ENCODE measurements at places on chromosomes 16 and 17.

DNA sequence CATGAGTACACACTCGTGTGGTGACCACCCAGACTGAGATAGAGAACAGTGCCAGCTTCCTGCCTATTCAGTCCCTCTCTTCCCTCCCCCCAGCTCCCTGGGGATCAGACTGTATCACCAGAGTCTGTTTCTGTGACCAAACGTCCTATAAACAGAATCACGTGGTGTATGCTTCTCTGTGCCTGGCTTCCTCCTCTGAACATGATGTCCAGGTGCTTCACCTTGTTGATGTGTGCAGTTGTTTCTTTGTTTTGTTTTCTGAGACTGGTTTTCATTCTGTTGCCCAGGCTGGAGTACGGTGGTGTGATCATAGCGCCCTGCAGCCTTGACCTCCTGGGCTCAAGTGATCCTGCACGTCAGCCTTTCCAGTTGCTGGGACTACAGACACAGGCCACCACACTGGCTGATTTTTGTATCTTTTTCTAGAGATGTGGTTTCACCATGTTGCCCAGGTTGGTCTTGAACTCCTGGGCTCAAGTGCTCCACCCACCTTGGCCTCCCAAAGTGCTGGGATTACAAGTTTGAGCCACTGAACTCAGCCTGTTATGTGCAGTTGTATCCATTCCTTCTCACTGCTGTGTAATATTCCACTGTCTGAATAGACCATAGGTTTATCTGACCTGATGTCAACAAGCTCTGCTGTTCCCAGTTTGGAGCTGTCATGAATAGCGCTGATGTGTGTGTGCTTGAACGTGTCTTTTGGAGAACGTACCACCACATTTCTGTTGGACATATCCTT, 28.9 kb upstream of the PRM1 start:
- no peak for DNase-seq

DNA sequence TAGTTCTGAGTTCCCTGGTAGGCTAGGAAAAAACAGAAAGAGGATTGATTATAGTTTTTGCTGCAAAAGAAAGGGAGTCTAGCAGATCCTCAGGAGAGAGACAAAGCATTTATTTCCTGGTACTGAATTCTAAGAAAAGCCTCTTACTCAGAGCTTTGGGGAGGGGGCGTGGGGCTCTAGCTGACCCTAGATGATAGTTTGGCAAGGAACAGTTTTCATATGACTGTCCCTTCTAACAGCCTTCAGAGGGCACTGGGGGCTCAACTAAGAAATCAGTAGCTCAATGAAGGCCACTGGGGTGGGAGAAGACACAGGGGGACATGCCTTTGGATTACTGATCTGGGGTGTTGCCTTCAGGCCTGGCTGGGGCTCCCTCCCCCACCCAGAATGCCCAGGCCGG, 4.0 kb downstream of the CA7 start:
- no peak for DNase-seq

GRCh38 chr17:19905502-19905901, 37.8 kb upstream of the ULK2 start:
- no peak for DNase-seq

- DNase-seq: no peak
Measured at GRCh38 chr17:61455324-61456060, 3.3 kb downstream of the TBX4 start.

- no peak for DNase-seq
Measured at GRCh38 chr16:1125471-1125870, 27.4 kb upstream of the CACNA1H start.

DNA sequence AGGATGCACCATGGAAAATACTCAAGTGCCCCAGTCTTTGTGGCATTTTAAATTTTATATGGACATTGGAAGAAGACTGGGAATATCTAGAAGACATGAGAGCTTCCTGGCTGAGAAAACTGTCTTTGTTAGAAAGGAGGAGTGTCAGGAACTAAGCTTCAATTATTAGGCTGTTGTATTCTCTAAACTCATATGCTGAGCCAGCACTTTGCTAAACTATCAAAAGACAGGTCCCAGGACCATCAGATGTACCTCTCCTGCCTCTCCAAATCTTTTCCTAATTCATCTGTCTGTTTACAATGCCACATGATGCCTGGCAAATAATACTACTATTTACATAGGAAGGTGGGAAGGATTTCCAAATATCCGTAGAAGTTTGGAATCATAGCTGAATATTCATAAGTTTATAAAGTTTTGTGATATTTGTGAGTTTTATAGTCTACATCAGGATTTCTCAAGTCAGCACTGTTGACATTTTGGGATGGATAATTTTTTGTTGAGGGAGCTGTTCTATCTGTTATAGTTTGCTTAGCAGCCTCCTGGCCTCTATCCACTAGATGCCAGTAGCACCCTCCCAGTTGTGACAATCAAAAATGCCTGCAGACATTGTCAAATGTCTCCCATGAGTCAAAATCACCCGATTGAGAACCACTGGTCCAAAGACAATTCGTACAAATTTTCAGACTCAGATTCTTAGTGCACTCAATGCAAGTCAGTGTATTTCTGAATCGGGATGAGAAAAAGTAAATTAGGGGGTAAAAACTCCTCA, 61.2 kb upstream of the NETO2 start:
- DNase-seq: no peak

DNA sequence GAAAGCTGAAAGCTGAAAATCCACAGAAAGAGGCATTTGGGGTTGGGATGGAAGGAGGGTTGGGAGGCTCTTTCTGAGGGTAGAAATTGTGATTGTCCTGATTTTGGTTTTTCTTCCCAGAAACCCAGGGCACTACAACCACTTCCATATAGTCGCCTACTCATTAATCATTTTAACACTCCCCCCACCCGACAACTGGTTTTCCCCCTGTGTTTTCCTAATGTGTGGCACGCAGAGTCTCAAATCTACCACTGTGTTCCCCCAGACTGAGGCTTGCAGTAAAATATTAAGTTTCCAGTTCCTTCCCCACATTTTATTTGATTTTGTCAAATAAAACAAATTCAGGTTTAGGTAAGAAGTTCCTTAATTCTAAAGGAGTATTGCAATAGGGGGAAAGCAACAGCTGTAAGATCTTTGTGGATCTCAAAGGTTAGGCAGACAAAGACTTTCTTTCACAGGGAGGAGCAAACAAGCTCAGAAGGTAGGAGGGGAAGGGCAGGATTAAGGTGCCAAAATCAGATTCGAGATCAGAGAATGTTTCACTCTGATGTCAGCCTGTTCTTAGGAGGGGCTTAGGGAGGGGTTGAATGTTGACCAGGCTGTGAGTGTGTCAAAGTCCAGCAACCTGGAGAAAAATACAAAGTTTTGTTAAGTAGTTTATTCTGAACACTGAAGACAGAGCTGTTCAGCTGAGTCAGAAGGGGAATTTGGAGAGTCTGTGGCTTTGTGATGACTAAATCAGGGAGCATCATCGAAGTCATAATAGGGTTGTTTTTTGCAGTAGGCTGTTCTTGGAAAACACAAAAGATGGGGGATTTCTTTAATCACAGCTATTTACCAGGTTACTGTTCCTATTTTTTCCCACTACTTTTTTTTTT, 3.6 kb downstream of the ZNF267 start:
- DNase-seq: no peak

DNA sequence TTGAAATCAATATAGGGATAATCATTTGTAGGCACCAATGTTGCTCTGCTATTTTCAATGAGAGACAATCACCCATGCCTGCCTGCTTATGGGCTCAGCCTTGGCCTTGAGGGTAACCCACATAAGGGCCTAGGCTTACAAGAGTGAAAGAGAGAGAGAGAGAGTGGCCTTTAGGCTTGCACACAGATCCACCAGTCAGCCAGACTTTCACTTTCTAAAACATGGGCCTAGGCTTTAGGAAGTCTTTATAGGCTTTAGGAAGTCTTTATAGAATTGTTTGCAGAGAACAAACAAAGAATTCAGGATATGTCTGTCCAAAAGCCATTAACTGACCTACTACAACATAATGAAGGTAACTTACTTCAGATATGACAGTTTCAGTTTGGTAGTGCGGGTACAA, 3.4 kb downstream of the ABCA9 start:
- no peak for DNase-seq

DNA sequence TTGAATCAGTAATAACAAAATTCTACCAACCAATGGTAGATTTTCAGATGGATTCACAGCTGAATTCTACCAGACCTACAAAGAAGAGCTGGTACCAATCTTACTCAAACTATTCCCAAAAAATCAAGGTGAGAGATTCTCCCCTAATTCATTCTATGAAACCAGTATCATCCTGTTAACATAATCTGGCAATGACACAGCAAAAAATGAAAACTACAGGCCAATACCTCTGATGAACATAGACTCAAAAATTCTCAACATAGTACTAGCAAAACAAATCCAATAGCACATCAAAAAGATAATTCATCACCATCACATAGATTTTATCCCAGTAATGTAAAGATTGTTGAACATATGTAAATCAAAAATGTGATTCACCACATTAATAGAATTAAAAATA, 234.4 kb upstream of the KIF2B start:
- DNase-seq: no peak

DNA sequence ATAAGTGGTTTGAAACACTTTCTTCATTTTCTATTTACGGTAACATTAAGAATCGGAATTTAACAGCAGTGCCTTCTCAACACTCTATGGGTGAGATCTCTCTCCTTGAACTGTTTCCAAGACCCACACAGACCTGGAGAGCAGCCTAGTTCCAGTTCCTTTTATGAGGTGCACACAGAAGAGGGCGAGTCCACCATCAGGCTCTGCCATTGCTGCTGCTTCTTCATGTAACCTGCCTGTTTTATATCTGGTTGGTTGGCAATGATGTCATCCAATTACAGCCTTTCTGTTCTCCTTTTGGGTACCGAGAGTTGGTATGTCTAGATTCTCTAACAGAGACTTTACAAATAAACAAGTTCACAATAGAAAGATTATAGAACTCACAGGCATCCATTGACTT, 225.7 kb downstream of the UTP18 start:
- DNase-seq: no peak

GRCh38 chr17:27535975-27536374, 79.7 kb downstream of the KSR1 start:
- DNase-seq: no peak

GRCh38 chr17:74211912-74212208, 1.5 kb upstream of the TTYH2 start:
- peak; percentile 76 for DNase-seq

DNA sequence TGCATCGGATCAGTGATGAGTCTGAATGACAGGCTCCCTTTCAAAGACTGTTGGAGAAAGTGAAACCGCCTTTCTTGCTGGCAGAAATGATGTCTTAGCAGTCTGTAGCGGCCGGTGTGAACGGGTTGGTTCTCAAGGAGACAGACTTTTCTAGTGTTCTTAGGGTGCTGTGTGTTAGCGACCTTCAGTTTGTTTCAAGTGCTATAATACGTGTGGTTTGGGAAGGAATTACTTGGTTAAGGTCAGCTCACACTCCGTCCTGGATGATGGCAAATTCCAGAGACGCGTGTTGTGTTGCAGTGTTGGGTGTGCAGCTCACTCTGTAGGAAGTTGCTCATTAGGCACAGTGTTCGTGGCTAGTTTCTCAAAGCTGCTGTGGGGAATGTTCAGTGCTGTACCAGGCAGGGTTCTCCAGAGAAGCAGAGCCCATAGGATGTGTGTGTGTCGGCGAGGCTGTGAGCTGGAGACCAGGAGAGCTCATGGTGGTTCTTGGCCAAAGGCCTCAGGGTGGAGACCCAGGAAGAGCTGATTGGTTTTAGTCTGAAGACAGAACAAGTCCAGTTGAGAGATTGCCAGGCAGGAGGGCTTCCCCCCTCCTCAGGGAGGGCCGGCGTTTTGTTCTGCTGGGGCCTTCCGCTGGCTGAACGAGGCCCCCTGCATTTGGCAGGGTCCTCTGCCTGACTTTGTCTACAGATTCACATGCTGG, 37.6 kb downstream of the ZNF750 start:
- no peak for DNase-seq

DNA sequence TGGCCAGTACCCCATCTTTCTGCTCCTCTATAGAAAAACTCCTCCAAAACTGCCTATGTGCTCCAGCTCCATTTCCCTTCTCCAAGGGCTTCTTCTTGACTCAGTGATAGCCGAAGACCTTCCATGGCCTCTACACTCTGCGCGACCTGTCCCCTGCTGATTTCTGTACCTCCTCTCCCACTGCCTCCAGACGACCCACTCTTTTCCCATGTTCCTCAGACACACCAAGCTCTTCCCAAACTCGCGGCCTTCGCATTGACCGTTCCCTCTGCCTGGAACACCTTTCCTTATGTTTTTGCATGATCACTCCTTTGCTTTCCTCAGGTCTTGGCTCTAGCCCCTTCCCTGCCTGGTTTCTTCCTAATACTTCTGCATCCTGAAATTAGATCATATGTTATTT, 255.6 kb upstream of the SDK2 start:
- DNase-seq: peak; percentile 7

DNA sequence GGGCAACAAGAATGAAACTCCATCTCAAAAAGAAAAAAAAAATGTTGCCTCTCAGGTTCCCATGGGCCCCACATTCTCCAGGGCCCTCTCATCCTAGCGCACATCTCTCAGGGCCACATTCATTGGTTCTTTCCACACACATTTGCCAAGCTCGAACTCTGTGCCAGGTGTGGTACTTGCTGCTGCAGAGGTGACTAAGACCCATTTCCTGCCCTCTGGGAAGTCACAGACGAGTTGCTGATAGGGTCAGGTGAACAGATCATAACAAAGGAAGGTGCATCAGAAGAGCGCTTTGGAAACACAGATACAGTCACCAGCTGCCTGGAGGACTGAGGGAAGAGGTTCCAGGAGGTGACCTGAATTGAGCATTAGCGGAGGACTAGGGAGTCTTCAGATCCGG, 1.0 kb downstream of the GSDMA start:
- no peak for DNase-seq

- peak; percentile 71 for DNase-seq
Measured at GRCh38 chr17:21452377-21453143, 76.4 kb downstream of the KCNJ12 start.

DNA sequence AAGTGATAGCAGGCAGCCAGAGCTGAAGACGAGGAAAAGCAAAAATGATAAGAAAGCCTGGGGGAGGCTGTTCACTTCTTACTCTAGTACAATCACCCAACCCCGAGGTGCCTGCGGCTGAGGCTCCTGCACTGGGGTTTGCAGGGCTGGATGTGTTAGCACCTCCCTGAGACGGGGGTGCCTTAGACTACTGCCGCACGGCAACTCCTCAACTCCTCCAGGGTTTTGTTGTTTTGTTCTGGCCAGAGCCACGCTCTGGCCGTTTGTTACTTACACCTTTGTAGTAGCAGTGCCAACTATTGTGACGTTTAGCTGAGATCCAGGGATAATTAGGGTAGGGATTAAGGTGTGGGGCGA, 51.5 kb downstream of the LDHD start:
- peak; percentile 72 for DNase-seq

All from activated CD8-positive, alpha-beta memory T cell treated with anti-CD3 and anti-CD28 coated beads for 24 hours (primary cell).